ENCODE measurements at places on chromosomes 1 and 21. TPM values are rescaled to one million over a fixed set of nuclear protein-coding genes. Genes with fewer than 3 reads are reported as not detected.

USH2A gene
- total RNA-seq = not detected

NPHP4 gene
- total RNA-seq = 9.3 TPM

RUNX3 gene
- 236 TPM for total RNA-seq

IQCC gene
- total RNA-seq = 2.2 TPM

FCGR3A gene
- 0.40 TPM for total RNA-seq

FMO1 gene
- not detected for total RNA-seq

FTCD gene
- 0.40 TPM for total RNA-seq

C8B gene
- not detected for total RNA-seq

BGLAP gene
- 2.5 TPM for total RNA-seq

TRAPPC3 gene
- total RNA-seq = 64.2 TPM

DHCR24 gene
- total RNA-seq = 53.0 TPM

IVL gene
- total RNA-seq = not detected

PTPN7 gene
- 304 TPM for total RNA-seq

SLC19A2 gene
- 13.5 TPM for total RNA-seq

AMY1C gene
- not detected for total RNA-seq

SFN gene
- 0.61 TPM for total RNA-seq

ATAD3C gene
- 0.74 TPM for total RNA-seq

LRRC7 gene
- not detected for total RNA-seq

DNA sequence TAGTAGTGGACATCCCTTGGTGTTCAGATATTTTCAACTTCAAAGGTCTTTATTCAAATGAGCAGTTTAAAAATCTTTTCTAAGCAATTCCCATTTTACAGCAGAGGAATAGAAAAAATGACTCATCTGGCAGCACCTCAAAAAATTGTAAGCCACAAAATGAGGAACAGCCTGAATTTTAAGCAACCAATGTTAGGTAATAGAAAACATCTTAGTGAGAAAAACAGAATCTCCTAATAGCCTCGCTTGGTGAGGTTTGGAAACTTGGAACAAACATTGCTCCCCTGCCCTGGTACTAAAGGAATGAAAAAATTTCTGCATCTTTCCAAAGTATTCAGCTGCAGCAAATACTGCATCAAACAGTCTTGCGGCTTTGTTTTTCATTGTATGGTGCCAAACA is 264.4 kb downstream of the NTNG1 start:
- no peak for DNase-seq

- DNase-seq = no peak
Observed at GRCh38 chr1:228185641-228185965, 20.0 kb downstream of the IBA57 start.

DNA sequence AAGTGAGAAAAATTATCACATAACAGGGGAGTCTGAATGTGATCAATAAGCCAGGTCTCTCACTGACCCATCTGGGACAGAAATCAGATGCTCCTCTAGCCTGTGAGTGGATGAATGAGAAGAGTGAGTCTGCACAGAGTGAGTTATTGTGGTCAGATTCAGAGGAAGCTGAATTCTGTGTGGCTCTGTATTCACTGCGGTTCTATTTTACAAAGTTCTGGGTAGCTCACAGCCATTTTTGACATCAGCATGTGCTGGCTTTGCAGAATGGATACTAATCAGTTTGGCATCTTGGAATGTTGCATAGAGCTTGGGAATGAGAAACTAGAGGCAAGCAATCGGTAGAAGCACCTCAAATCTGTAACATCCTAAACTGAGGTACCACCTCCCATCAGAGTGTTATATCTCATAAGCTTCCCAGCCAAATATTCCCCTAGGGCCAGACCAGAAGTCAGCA is 3.8 kb downstream of the COLGALT2 start:
- DNase-seq = no peak

GRCh38 chr1:18109756-18110597 is 2.4 kb downstream of the IGSF21 start:
- no peak for DNase-seq

- DNase-seq = no peak
Observed at GRCh38 chr1:85707267-85707989, 805 bp downstream of the ZNHIT6 start.

- DNase-seq = no peak
Observed at GRCh38 chr1:25978403-25978802, 19.5 kb downstream of the PAFAH2 start.

DNA sequence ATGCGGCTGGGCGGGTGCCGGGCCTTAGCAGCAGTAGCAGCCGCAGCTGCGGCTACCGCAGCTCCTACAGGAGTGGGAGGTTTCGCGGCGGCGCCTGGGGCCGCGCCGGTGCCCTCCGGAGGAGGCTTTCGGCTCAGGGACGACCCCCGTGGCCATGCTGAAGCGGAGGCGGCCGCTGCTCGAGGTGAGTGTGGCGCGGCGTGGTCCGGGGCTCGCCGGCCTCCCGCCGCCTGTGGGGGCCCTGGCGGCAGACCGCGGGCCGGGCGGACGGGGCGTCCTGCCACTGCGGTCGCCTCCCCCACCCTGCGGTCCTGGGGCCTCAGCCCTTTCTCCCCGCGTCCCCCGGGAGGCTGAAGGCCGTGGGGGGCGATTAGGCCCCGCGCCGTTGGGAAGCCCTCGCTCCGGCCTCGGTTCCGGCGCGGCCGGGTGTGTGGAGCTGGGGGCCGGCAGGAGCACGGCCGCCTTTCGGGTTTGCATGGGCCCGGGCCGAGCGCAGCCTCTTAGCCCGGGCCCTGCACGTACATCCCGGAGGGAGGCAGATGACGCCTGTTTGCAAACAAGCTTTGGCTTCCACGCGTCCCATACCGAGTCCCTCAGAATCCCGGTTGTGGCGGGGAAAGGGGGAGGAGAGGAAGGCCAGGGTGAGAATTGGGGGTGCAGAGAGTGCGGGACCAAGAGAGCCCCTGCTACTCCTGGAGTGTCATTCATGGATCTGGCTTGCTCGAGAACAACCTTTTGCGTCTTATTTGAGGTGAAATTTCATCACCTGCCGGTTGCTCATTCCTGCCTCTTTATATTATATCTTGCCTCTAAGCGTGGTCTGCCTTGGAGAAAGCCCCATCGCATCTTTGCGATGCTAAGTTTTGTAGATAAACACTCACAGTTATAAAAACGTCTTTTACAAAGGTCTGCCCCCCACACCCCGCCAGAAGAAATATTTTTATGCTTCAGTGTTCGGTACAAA is 613 bp downstream of the ZFYVE9 start:
- peak; percentile 8 for DNase-seq

DNA sequence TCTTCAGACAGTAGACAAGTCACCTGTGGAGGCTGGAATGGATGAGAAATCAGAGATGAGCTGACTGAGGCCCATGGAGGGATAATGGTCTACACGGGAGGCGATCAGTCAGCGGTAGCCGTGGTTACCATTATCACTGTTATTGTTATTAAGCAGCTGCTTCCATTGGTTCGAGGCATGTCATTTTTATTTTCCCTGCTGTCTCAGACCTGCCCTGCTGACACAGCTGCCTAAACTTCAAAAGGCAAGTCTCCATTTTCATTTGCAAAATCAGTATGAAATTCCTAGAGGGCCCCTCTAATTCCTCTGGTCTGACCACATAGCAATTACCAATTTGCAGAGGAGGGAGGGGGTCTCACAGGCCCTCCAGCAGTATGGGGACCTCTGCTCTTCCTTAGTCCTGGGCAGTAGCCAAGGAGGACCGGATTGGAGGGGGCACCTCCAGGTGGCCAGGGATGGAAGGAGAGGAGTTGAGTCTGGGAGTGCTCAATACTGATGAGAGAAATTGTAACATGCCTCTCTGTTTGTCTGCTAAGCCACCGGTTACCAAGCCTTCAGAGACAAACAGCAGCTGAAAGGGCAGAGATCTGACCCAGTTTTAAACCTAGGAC is 184.2 kb downstream of the TRABD2B start:
- no peak for DNase-seq

GRCh38 chr1:38497921-38498656 is 361.5 kb downstream of the RRAGC start:
- DNase-seq = no peak

- DNase-seq = no peak
Observed at GRCh38 chr21:42089093-42089631, 18.0 kb downstream of the UMODL1 start.

DNA sequence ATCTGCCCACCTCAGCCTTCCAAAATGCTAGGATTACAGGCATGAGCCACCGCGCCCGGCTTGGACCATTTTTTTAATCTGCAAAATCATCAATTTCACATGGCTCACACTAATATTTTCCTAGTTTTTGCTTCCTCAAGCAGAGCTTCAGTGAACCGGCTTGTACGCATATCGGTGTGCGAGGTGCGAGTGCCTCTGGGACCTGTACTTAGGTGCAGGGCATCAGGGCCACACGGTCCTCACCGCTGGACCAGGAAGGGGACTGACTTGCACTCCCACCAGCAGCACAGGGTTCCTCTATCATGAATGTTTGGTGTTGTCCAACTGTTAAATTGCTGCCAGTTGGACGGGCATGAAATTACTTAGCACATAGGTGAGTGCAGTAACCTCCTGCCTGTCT is 15.4 kb upstream of the SHE start:
- DNase-seq = no peak

DNA sequence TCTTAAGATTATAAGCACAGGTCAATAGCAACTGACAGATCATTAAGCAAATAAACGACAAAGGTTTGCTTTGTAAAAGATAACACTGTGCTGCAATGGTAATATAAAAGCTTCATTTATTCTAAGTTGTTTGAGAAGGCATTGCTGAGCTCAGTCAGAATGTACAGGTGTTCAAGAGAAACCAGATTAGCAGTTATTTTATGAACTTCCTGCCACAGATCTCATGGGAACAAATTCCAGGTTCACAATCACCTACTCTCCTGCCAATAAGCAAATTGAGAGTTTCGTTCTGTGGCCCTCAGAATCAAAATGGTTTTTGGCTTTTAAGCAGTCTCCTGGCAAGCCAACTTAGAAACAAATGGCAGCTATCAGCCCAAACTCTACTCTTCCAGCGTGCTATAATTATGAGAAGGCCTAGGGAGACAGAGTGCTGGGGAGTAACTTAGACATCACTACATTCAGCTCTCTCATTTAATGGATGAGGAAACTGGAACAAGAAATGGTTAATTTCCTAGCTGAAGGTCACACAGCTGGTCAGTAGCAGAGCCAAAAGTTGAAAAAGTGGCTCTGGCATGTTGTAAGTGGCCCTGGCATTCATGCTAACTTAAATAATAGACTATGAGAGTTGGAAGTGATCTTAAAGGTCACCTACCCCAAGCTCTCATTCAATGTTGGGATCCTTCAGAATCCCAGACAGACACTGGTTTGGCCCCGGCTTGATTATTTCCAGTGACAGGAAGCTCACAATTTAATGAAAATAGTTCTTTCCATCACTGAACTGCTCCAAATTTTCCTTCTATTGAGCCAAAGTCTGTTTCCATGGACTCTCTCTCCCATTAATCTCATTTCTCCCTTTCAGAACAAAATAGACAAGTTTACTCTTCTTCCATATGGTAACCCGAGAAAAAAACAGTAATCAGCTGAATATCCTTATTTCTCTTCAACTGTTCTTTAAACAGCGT is 82.6 kb upstream of the EDEM3 start:
- DNase-seq = no peak

GRCh38 chr1:42321731-42322130 is 13.3 kb downstream of the FOXJ3 start:
- DNase-seq = no peak

DNA sequence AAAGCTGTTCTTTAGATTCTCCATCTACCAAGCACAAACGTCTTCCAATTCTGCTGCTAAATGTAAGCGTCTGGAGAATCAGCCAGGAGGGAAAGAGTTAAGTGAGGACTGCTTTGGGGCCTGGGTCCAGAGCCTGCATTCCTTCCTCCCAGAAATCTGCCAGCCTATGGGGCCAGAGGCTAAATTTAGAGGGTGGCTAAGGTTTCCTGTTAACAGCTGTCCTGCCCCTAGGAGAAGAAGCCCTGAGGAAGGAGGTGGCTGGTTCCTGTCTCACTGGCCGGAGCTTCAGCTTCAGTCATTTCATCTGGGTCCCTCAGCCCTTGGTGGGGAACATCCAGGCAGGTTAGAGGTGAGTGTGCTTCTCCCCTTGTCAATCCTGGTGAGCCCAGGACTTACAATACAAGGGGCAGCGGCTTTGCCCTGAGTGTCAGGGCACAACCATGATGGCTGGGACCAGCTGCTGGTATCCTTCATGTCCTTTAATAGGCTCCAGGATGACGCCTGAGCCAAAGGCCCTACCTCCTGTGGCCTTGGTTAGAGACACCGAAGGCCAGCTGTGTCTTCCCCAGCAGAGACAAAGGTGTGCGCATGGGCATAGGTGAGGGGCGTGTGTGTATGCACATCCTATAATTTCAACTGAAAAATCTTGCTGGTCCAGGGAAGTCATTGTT is at the start of gene STYXL2:
STYXL2 (plus strand) TSS at position 230 of the 671 bp plus-strand sequence. CDS start 775 bp downstream, outside the sequence.
- no peak for DNase-seq

GRCh38 chr1:178243890-178244289 is 150.0 kb downstream of the RASAL2 start:
- no peak for DNase-seq

GRCh38 chr1:66682106-66682505 is 70.2 kb upstream of the DYNLT5 start:
- DNase-seq = no peak

GRCh38 chr1:56297904-56298303 is 281.5 kb downstream of the PLPP3 start:
- DNase-seq = no peak

GRCh38 chr21:46252840-46253239 is 24.3 kb upstream of the LSS start:
- no peak for DNase-seq

DNA sequence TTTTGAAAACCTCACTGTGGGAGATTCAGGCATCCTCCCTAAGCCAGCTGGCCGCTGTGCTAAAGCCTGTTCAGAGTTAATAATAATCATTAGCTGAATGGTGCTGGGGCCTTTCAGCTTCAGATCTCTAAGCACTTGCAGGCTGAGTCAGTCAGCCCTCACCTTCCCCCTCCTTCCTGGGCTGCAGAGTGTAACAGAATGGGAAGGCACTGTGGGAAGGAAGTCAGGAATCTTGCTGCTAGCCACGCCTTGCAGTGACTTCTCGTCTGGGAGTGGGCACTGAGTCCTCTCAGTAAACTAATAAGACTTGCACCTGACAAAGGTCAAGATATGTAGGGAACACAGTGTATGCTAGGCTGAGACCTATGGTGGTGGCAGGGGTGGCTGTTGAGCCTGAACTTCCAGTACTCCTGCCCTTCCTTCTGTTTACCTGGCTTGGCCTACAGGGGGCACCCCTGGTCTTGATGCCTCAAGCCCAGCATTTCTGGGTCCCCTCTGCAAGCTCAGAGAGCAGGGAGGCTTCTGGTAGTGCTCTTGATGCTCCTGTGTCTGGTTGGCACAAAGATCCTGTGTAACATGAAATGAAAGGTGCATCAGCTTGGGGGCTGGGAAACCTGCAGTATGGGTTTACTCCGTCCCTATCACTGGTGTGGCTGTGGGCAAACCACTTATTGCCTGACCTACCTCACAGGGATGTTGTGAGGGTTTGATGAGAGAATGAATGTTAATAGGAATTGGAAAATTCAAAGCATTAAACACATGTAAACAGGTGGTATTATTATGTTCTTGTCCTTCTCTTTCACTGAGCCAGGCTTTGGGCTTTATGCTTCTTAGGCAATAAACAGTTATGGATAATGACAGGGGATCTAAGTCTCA is 6.0 kb downstream of the CYB561D1 start:
- peak; percentile 54 for DNase-seq

DNA sequence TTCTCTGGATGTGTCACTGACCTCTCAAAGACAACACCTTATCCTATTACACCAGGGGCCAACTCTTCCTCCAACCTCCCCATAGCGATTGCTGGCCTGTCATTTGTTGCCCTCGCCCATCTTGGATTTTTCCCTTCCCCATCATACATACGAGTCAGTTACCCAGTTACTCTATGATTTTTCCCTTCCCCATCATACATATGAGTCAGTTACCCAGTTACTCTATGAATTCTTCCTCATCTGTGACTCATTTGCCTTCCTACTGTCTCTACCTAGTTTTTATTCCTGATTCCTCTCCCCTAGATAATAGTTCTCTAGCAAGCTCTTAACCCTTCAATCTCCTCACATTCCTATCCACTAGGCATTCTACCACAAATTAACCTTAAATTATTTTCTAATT is 178.8 kb downstream of the NR5A2 start:
- DNase-seq = no peak
